ENCODE measurements at places on chromosomes 3 and 15. TPM values are rescaled to one million over a fixed set of nuclear protein-coding genes. Genes with fewer than 3 reads are reported as not detected.

Gene CKMT1B
- not detected for total RNA-seq

Gene TMC3
- total RNA-seq: not detected

Gene STRIT1
- total RNA-seq: not detected

Gene KATNBL1
- total RNA-seq: 44.5 TPM

Gene NLGN1
- not detected for total RNA-seq

Gene PPP1R2
- total RNA-seq: 72.6 TPM

Gene C2CD4B
- not detected for total RNA-seq

Gene STAB1
- total RNA-seq: 0.05 TPM

Gene VEPH1
- not detected for total RNA-seq

Gene PPP2R3A
- total RNA-seq: 0.21 TPM

Gene CDHR4
- total RNA-seq: not detected

Gene ADAMTSL3
- total RNA-seq: not detected

Gene CLSTN2
- not detected for total RNA-seq

Gene C3orf85
- not detected for total RNA-seq

Gene RMDN3
- 35.1 TPM for total RNA-seq

Gene ADAMTS17
- total RNA-seq: 6.0 TPM

Data from activated CD8-positive, alpha-beta T cell treated with anti-CD3 and anti-CD28 coated beads, Interleukin-2, amount 10 ng/mL, durations not matched to agents 7 days and 5 days (primary cell).